ENCODE measurements at places on chromosomes 12 and 14.
A peak's percentile ranks its signal among the peaks of the same experiment; 100 is the strongest.

GRCh38 chr12:65867394-65867793, 43.1 kb downstream of the HMGA2 start:
- DNase-seq = no peak

GRCh38 chr14:58822856-58823255, 185.1 kb downstream of the DACT1 start:
- no peak for DNase-seq

DNA sequence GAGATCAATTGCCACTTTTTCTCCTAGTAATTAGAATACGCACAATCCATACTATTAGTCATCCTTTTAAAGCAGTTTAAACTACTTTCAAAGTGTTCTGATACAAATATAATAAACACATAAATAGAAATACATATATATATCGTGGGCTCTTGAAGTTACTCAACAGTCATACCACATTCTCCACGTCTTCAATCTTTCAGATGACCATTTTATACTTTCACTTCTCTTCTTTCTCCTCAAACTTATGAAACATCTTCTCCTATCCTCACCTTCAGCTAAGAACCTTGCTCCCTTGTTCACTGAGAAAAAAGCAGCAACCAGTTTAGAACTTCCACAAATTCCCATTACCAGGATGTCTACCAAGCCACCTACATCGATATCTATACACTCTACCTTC, 19.2 kb downstream of the CEP290 start:
- DNase-seq = no peak

DNA sequence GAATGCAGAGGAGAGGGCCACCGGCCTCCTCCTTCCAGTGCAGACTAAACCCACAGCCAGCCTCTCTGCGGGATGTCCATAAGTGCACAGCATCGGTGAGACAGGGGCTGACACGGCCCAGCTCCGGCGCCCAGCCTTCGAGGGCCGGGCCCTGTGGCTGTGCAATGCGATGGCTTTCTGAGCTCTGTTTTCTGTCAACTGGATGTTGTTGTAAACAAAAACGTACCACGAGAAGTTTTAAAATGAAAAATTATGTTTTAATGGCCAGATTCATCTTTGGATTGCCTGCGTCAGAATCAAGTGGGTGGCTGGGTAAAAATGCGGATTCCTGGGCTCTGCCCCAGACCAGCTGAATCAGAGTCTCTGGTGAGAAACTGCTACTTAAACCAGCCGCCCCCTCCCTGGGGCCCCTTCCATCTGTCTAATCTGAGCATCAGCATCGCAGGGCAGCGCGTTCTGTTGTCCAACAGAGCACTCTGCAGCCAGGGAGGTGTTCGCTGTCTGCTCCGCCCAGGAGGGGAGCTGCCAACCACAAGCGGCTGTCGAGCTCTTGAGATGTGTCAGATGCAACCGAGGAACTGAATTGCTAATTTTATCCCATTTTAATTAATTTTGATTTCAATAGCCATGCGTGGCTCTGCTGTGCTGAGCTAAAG, 133.4 kb downstream of the RFLNA start:
- DNase-seq = peak; percentile 40

GRCh38 chr12:3697311-3697870, 55.5 kb downstream of the CRACR2A start:
- no peak for DNase-seq

- DNase-seq = peak; percentile 96
These were observed 1.3 kb upstream of the TEDC1 start for GRCh38 chr14:105489542-105490266.

DNA sequence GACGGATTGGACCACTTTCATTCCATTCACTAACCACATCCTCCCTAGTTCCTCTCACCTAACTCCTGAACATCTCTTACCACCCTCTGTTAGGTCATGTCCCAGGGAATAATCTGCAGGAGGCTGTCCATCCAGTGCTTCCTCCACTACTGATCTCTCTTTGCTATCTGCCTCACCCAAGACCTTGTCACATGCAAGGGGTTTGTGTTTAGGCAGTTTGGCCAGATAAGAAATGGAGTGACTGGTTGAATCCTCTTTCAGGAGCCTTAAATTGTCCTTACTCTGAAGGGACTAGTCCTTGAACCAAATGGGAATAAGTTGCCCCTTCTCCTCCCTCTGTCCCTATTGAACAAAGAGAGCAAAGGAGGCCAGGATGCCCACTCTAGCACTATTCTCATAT, 249.2 kb upstream of the BTG1 start:
- DNase-seq = no peak

- no peak for DNase-seq
These were observed 105.3 kb downstream of the SLC6A15 start for GRCh38 chr12:84807249-84807648.

- no peak for DNase-seq
These were observed 127.4 kb downstream of the CRADD start for GRCh38 chr12:93804392-93805179.

DNA sequence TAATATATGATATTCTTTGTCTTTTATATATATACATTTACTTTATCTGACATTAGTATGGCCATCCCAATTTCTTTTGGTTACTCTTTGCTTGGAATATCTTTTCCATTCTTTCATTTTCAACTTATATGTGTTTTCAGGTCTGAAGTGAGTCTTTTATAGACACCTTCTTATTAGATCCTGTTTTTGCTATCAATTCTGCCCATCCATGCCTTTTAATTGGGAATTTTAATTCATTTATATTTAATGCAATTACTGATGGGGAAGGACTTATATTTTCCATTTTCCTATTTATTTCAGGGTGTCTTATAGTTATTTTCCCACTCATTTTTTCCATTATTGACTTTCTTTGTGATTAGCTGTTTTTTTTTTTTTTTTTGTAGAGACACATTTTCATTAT, 43.4 kb downstream of the GABARAPL1 start:
- no peak for DNase-seq

- DNase-seq = no peak
These were observed 12.1 kb downstream of the SPTSSA start for GRCh38 chr14:34449819-34450541.

DNA sequence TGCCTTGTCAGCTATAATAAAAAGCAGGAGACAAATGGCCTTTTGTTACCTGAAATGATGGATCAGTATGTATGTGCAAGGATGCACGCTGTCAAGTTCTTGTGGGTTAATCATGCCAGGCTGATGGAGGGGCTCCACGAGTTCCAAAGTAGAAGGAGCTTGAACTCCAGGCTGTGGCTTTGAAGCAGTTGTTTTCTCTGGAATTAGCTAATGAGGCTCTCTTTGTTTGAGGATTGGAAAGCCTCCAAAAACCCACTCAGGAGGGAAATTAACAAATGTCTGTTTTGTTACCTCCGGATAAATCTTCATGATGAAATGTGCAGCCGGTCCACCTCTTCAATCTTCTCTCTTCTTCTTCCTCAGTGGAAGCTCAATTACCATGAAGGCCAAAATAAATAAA, 605.5 kb downstream of the DIO2 start:
- DNase-seq = peak; percentile 91

Measured in NCI-H1694 (cell line).